ENCODE measurements at places on chromosomes 11 and 22.

- no peak for DNase-seq
Observed at GRCh38 chr11:93287434-93287833, 43.1 kb upstream of the DEUP1 start.

DNA sequence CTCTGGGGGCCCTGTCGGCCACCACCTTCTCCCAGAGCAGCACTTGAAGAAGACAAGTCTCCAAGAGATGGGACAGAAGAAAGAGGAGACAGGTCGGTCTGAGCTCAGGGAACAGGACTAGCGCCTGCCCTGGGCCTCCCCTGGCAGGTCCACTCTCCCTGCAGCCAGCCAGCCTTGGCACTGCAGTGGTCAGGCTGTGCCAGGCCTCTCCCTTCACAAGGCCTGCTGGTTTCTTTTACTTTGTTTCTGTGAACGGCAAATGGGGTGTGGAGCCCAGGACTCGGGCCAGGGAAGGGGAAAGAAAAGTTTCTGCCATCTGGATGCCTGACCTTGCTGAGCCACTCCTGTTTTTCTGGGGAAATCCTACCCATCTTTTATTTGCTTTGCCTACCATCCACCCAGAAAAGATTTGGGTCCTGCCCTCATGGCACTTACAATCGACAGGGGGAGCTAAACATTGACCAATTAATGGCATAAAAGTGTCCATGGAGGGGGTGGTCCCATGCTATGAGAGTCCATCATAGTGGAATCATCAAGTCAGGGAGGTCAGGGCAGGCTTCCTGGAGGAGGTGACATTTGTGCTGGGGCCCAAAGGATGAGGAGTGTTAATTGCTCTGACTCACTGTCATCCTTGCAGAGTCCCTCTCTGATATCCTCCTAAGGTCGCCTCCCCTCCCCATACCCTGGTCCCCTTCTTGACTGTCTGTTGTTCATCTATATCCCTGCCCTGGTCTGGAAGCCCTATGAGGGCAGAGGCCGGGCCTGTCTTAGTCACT is 65.2 kb downstream of the NFAM1 start:
- DNase-seq: no peak

- peak; percentile 69 for DNase-seq
Observed at GRCh38 chr11:76234416-76235232, 28.3 kb upstream of the WNT11 start.

DNA sequence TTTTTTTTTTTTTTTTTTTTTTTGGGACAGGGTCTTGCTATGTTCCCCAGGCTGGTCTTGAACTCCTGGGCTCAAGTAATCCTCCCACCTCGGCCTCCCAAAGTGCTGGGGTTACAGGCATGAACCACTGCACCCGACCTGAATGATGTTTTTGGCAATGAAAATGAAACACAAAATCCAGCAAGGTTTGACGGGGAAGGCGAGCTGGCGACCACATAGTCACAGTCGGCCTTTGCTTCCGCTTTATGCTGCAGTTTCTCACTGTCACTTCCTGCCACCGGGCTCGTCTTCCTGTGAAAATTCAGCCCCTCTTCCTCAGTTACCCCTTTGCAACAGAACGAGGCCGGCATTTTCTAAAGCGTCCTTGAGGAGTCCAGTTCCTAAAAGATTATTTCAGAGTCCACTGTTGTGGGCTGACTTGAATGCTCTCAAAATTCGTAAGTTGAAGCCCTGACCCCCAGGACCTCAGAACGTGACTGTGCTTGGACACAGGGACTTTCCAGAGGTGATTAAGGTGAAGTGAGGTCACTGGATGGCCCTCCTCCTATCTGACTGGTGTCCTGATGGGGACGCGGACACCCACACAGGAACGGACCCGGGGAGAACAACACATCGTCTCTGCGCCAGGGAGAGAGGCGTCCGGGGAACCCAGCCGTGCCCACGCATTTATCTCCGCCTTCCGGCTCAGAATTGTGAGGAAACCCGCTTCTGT is 2.9 kb upstream of the BID start:
- DNase-seq: no peak

DNA sequence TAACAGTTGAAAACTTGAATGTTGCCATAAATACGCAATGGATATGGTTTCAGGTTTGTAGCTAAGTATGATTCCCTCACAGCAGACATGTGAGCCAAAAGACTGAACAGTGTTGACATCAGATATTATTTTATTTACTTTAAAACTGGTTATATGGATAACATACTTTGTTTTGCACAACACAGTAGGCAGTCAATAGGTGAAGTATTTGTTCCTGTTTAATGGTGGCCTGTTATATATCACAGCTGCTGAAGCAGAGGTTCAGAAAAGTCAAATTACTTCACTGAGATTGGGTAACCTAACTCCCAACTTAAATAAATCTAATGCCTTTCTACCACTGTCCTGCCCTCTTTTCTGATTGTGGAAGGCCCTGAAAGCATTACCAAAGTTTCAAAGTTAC is 44.6 kb downstream of the YAP1 start:
- DNase-seq: no peak

- DNase-seq: no peak
Observed at GRCh38 chr11:65585396-65586246, 9.8 kb downstream of the EHBP1L1 start.

- no peak for DNase-seq
Observed at GRCh38 chr22:20771918-20772625, 1.8 kb upstream of the SERPIND1 start.

DNA sequence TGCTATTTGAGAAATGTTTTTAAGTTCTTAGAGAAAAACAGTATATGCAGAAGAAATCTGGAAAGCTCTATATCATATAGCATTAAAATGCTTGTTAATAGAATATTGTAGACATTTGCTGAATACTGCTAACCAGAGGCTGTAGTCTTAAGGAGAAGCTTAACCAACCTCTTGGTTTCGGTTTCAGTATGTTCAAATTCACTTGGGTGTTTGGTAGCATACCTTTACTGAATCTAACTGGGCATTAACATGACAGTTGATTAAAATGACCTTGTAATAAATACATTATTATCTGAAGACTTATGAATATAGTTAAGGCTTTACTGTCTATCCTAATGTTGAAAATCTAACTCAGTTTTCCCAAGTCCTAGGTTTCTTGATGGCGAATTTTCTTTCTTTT is 5.4 kb downstream of the PCF11 start:
- peak; percentile 41 for DNase-seq

- no peak for DNase-seq
Observed at GRCh38 chr11:70040869-70041501, 37.1 kb upstream of the ANO1 start.

DNA sequence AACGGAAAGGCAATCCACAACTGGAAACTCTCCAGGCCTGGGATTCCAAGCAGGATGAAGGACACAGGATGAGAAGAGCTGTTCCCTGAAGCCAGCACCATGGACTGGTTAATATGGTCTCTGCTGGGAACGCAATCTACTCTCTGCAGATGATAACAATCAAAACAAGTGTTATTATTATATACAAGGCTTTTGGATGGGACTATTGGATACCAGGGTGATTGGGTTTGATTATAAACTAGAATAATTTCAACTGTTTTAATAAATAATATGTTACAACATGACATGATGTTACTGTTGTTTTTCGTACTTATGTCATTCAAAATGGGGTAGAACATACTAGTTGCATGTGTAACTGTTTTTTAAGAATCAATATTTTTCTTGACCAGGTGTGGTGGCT is at the start of gene OR52R1:
TSS of gene OR52R1 (minus strand) at position 101 of the 400 bp plus-strand sequence. CDS start at position 101, 0 bp downstream.
- DNase-seq: no peak

GRCh38 chr11:69382131-69383128 is 88.5 kb downstream of the MYEOV start:
- peak; percentile 35 for DNase-seq

DNA sequence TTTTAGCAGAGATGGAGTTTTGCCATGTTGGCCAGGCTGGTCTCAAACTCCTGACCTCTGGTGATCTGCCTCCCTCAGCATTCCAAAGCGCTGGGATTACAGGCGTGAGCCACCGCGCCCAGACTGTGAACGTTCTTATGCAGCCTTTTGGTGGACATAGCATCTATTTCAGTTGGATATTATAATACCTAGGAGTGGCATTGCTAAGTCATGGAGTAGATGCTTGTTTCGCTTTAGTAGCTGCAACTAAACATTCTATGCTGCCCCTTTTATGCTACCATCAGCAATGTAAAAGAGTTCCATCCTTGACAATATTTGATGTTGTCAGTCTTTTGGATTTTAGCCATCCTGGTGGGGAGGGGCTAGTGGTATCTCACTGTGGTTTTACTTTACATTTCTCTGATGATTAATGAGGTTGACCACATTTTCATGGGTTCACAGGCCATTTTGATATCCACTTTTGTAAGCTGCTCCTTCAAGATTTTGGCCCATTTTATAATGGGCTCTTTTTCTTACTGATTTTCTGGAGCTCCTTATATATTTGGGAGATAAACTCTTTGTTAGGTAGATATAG is 16.5 kb upstream of the APOBEC3A start:
- no peak for DNase-seq

GRCh38 chr11:6377902-6378639 is 12.2 kb upstream of the SMPD1 start:
- DNase-seq: no peak

GRCh38 chr11:100705447-100705846 is 18.4 kb downstream of the ARHGAP42 start:
- DNase-seq: no peak

GRCh38 chr11:88167853-88168252 is 7.4 kb downstream of the RAB38 start:
- DNase-seq: no peak

DNA sequence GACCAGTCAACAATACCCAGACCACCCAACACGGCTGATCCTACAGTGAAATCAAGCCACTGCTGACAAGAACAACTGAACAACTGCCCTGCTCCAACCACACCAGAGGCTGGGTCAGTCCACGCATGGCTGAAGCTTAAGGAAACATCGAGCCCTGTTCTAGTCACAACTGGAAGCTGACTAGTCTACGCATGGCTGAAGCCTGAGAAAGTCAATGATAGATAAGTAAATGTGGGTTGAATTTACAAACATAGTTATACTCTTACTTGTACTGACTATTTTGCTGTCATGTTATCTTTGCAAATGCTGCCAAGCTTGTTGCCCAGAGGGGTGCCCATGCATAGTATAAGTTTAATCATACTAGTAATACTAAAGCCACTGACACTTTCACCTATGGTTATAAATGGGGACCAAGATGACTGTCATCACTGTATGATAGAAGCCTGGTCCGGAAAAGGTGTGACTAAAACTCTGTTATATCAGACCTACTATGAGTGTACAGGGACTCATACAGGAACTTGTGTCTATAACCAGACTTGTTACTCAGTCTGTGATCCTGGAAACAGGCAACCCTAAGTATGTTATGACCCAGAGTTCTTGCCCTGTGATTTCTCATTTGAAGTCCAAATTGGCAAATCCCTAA is 43.4 kb upstream of the GLYAT start:
- no peak for DNase-seq

DNA sequence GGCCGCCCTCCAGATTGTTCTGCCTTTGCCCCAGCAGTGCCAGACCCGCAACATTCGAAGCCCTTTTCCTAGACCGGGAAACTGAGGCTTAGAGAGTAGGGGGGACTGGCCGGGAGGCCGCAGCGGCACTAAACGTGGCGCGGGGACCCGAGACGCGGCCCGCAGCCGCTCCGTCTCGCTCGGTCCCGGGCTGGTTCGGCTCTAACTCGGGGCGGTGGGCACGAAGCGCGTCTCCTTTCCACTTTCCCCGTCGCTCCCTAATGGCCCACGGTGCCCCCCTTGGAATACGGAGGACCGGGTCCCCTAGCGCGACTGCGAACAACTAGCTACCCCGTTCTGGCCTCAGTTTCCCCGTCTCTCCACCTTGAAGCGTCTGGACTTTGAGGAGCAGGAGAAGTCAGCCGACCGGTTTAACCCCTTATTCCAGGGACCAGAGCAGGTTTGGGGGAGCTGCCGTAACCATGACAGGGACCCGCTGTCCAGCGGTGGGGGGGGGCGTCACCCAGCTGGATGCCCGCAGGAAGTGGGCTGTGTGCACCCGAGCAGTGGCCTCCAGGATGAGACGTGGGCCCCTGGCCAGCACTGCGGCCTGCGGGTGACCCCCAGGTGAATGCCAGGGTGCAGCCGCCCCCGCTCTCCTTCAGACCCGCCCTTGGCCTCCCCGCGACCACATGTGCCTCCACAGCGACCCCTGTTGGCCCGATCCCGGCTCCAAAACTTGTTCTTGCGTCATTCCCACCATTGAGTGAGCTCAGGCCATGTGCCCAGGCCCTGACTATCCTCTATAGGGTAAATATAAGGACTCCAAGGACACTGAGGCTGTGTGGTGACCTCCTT is 1.1 kb downstream of the CDC42EP1 start:
- peak; percentile 86 for DNase-seq

DNA sequence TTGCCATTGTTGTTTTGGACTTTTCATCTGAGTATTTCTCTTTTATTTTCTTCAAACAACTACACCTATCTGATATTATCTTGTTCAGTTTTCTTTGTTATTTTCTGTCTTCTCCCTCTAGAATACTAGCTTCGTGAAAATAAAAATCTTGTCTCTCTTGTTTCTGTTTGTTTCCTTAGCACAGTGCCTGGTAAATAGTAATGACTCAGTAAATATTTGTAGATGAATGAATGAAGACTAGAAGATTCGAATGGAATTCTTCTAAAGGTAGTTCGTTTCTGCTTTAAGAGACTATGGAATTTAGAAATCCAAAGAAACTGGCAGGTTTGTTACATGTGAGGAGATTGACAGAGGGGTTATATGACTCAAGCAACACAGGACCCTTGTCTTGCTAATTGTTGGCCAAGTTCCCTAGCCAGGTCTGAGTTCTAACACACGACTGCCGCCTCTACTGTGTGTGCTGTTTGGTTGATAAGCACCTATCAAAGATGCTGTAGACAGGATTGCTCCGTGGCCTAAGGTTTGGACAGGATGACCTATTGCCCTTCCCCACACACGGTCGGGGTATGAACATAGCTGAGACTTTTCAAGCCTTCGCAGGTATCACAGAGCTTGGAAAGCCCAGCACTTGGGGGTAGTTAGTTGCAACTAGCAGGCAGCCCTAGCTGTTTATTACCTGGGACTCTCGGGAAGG is 831 bp upstream of the TMEM135 start:
- no peak for DNase-seq

GRCh38 chr22:39900306-39901227 is at the start of gene GRAP2:
GRAP2 (plus strand) TSS chr22:39901084; CDS start chr22:39947107, 46,023 bp downstream.
- no peak for DNase-seq

DNA sequence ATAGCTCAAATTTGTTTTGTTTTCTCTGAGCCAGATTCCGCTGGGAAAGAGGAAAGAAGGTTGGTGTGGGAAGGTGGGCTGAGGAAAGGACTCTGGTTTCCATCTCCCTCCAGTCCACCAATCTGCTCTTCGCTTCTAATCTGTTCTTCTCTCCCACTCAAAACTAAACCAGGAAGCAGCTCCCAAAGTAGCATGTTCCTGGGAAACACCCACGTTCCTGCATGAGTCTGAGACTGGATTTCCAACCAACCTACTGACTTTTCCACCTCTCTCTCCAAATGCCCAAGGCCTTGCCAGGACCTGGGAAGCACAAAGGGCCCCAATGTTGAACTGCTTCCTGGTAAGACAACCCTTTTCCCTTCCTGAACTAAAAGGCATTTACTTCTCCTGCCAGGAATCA is 110.2 kb downstream of the WT1 start:
- no peak for DNase-seq

- DNase-seq: no peak
Observed at GRCh38 chr11:71189768-71190315, 62.5 kb downstream of the SHANK2 start.
